CD4-positive, alpha-beta memory T cell (primary cell): ENCODE measurements at places on chromosomes 1 and 21. TPM values are rescaled to one million over a fixed set of nuclear protein-coding genes. Genes with fewer than 3 reads are reported as not detected.

The ARHGEF16 gene
- 0.16 TPM for polyA plus RNA-seq

The SPOCD1 gene
- not detected for polyA plus RNA-seq

- peaks cover 40% of the 10 kb centered on the region for H3K4me1 ChIP-seq
- H3K36me3 ChIP-seq, result no peaks in the 10 kb centered on the region
- H3K4me3 ChIP-seq, result peak overlapping the region; percentile 85
Measured at GRCh38 chr1:117058810-117059209, 1.3 kb upstream of the TTF2 start.

DNA sequence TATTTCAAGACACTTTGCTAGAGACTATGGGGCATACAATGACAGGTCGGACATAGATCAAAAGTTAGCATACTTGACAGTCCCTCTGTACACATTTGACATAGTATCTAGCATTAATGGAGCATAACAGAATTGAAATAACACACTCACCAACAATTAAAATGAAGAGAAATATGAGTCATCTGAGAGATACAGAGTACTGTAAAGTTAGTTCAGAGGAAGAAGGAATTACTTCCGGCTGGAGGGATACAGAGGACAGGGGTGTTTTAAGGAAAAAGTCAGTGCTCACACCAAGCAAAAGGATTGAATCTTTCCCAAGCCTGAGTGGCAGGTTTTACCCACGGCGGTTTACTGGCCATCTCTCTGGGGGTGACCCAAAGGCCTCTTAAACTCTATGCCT is 2.4 kb downstream of the ZMYND12 start:
- H3K27me3 ChIP-seq, result no peaks in the 10 kb centered on the region
- H3K4me1 ChIP-seq, result peaks cover 24% of the 10 kb centered on the region
- no peak overlapping the region for H3K4me3 ChIP-seq
- H3K36me3 ChIP-seq, result peaks cover 5% of the 10 kb centered on the region
- H3K27ac ChIP-seq, result no peak overlapping the region
- DNase-seq, result no peak
